ENCODE measurements at places on chromosomes 2 and 18. TPM values are rescaled to one million over a fixed set of nuclear protein-coding genes. Genes with fewer than 3 reads are reported as not detected.

CD8B2 gene
- not detected for total RNA-seq

MTERF4 gene
- total RNA-seq = 23.0 TPM

SP9 gene
- not detected for total RNA-seq

UGT1A8 gene
- not detected for total RNA-seq

TCF7L1 gene
- 9.3 TPM for total RNA-seq

COL5A2 gene
- 10.5 TPM for total RNA-seq

SOCS6 gene
- total RNA-seq = 21.8 TPM

BOLL gene
- total RNA-seq = not detected

SERPINB13 gene
- total RNA-seq = not detected

CRYGC gene
- total RNA-seq = not detected

- no peak for DNase-seq
Observed at GRCh38 chr18:77177009-77177408, 44.4 kb upstream of the MBP start.

DNA sequence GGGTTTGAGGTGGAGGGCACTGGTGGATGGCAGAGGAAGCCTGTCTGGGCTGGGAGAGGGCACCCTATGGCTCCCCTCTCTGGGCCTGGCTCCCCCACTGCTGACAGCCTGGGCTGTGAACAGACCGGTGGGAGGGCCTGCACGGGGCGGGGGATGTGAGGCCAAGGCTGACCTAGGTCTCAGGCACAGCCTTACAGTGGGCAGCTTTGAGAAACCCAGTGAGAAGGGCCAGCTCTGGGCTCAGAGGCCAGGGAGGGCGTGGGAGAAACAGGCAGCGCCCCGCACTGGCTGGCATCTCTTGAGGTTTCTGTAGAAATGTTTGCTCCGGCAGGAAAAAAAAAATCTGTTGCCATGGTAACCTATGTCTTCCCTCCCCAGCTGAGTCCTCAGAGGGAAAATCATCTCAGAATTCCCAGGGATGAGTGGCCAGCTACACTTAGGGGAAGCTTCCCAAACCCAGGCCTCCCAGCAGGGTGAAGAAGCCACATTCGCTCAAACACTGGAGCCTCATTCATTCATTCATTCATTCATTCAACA is 71.7 kb upstream of the TAF1B start:
- no peak for DNase-seq

GRCh38 chr2:9764153-9764778 is 79.0 kb upstream of the TAF1B start:
- DNase-seq = no peak

GRCh38 chr2:20423359-20423758 is 23.5 kb upstream of the RHOB start:
- DNase-seq = no peak

DNA sequence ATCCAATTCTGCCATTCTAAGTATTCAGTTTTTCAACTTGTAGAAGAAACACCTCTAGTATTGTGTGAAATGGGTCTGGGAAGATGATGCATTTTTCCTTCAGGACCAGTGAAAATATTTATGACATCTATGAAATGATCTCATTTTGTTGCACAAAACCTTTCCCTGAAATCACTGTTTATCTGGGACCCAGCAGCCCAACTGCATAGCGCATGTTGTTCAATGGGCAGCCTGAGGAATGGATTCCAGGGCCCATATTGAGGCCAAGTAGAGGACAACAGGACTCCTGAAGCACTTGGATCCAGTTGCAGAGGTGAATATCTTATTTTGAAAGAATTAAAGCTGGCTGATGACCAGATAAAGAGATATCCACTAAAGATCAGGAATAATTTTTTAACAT is 7.3 kb downstream of the RBMS1 start:
- no peak for DNase-seq

DNA sequence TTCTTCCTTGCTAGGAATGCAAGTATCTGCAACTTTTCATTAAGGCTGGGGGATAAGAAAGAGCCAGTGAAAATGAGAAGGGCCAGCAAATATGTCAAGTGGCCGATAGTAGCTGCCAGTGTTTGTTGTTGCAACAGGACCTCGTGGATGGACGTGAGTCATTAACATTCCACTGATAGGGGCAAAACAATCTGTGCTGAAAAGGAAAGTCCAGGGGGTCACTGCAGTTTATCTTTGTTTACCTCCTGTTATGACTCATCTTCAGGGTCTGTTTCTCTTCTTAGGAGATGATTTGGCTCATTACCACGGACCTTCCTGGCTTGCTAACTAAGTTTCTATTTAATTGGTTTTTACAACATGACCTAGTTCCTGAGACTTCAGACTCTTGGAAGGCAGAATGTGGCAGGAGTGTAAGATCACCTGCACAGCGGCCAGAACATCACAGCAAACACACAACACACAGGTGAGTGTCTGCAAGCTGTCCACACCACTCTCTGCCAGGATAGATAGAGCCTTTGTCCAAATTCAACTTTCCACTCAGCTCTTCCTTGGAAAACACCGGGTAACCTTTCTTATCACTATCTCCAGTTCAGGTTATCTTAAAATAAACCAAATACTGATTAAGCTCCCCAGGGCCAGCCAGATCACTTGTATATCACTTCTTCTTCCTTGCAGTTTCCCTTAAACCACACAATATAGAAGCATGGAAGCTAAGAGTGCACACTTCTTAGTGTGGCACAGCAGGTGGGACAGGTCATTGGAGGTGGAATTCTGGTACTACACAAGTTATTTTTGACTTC is 157.5 kb upstream of the LMAN1 start:
- no peak for DNase-seq

GRCh38 chr2:59684771-59685166 is 868.7 kb downstream of the BCL11A start:
- no peak for DNase-seq

DNA sequence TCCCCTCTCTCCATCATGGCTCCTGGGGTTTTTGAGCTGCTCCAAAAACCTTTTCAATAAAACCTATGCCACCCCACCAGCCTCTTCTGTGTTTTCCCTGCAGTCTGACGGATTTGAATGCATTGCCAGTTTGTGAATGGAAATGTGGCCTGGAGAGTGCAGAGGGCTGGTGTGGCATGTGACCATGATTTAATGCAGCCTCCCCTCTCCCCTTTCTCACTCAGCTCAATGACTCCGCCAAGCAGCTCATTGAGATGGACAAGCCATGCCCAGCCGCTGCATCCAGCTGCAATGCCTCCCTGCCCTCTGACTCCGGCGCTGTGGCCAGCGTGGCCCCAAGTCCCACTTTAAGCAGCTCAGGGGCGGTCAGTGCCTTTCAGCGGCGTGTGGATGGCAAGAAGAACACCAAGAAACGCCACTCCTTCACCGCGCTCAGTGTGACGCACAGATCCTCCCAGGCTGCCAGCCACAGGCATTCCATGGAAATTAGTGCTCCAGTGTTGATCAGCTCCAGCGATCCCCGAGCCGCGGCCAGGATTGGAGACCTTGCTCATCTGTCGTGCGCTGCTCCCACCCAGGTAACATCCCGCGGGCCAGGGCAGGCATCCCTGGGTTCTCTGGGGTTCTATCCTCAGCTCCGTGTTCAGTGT is 215.3 kb downstream of the SEPTIN10 start:
- no peak for DNase-seq

- peak; percentile 91 for DNase-seq
Observed at GRCh38 chr2:167292430-167293171, 404.3 kb downstream of the XIRP2 start.

GRCh38 chr18:61910101-61910500 is 17.3 kb upstream of the RNF152 start:
- DNase-seq = no peak

DNA sequence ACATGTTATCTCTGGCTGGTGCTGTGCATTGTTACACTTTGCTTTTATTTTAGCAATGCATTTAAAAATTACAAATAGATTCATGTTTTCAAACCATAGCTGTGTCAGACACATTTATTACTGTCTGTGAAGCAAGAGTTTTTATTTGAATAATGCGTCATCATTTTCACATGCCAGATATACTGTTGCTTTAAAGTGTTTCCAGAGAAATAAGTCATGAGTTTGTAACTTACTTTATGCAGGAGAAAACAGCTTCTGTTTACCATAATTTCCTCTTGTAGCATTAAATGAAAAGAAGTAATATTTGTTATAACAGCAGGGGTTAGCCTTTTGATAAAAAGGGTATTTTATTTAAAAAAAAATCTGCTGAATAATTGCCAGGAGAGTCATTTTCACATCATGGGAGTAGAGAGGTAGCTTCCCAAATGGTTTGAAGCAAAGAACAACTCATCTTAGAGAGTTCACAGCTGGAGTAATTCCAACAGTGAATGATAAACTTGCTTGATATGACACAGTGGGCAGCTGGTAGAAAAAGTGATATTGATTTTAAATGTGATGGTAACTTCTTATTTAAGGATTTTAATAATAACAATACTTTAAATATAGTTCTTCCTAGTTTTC is 1274.5 kb upstream of the CRIM1 start:
- DNase-seq = no peak

DNA sequence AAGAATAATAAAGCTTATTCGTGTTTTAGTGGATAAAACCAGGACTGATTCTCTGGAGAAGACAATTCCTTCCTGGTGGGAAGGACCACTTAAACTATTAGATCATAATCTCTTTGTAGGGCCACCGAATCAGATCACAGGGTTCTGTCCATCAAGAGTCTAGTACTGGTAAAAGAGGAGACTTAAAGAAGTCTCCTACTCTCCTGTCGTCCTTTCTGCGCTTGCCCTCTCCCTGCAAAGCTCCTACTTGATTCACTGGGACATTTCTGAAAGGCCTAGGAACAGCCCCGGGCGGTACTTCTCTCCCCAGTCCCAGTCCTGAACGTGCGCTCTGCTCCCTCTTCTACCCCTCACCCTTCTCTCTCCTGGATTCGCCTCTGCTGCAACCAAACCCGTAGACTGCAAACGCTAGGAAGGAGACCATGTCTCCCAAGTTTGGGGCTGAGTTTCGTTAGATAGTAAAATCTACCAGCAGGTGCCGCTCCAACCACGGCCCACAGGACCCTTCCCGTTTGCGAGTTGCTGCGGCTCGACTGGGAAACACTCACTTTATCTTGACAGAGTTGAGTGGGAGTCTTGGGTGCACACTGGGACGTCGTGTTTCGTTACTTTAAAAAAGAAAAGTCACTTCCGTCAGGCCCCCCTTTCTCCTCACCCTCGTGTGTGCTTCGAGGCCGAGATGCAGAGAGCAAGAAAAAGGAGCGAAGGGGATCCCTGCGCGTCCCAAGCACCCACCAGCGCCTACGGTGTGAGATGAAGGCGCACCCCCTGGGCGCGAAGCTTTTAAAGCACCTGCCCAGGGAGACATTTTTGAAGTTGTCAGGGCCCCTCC is 923 bp downstream of the FIGLA start:
- DNase-seq = peak; percentile 81

- DNase-seq = peak; percentile 74
Observed at GRCh38 chr2:128317181-128317898, 1.3 kb downstream of the HS6ST1 start.

DNA sequence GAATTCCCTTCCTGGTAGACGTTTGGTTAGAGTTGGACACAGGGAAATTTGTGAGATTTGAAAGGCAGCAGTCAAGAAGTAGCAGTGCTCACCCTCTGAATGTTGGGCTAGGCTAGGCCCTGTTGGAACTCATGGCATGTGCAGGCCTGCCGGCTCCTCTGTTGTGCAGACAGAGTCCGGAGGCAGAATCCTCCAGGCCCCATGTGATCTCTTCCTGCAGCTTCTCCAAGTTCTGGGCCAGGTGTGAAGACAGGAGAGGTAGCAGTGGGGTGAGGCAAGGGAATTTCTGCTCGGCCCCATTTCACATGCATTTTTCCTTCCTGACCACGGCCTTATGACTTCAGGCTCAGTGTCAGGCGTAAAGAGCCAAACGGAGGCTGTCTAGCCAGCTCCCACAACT is 36.9 kb upstream of the RAB31 start:
- DNase-seq = no peak

GRCh38 chr18:24417480-24417879 is 9.0 kb upstream of the IMPACT start:
- DNase-seq = no peak

GRCh38 chr2:28108143-28108542 is 217.6 kb downstream of the BABAM2 start:
- no peak for DNase-seq

- no peak for DNase-seq
Observed at GRCh38 chr2:71018625-71019024, 24.0 kb upstream of the TEX261 start.

DNA sequence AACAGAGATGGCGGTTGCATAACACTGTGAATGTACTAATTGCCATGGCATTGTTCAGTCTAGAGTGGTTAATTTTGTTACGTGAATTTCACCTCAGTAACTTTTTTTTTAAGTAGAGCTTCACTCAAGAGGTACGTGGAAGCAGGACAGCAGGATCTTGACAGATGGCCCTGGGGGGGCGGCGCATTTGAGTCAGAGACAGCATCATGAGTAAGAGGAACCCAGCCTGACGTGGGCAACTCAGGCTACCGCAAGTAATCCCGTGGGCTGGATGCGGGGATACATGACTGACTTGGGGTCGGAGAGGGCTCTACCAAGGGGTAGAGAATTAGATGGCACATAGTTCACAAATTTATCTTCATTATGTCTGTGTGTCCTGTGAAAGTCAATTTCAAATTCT is 38.1 kb upstream of the DAPL1 start:
- DNase-seq = no peak

DNA sequence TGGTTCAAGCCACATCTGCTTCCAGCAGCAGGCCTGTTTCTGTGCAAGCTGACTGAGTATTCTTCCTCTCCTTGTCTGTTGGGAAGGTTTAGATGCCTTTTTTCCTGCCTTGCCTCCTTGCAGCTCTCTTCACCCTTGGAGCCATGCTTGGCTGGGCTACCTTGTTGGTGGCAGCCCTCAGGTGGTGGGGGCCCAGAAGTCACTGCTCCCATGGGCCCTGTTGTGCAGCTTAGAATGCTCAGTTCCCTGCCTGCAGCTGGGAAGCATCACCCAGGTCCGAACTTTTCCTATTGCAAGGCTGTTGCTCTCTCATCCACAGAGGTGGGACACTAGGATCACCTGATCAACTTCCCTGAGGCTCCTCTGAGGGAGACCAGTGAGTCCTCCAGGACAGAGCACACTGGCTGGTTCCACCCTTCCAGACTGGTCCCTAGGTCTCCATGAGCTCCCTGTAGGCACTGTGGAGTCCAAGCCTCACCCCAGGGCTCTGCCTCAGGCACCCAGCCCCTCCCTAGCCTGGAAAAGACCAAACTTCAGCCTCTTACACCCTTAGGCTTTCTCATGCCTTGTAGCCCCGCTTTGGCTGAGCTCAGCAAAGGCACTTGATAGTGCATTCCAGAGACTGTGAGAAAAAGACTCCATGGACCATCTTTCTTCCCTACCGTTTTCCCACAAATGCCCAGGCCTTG is 219.3 kb upstream of the SH3BP4 start:
- no peak for DNase-seq

- no peak for DNase-seq
Observed at GRCh38 chr2:99471654-99472599, 17.9 kb downstream of the REV1 start.
